ENCODE measurements at places on chromosomes 2 and 18.

GRCh38 chr2:74527741-74528140 lies 1.7 kb upstream of the DQX1 start:
- no peak for DNase-seq

DNA sequence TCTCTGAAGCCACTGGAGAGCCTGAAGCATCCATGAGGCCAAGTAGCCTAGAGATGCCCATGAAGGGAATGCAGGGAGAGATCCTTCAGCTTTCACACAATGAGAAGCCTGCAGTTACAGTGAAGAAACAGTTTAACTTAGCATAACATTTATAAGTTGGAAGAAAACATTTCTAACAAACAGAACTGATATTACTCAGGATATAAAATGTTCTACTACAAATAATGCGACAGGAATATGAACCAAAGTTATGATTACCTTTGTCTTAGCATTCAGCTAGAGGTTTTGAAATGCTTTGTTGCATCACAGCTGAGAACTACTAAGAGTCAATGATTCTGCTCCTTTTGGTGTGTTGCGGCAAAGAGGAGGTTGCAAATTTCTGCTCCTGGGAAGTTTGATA lies 6.9 kb upstream of the KYNU start:
- no peak for DNase-seq

- no peak for DNase-seq
These were observed 70.4 kb upstream of the KIDINS220 start for GRCh38 chr2:8907764-8908288.

DNA sequence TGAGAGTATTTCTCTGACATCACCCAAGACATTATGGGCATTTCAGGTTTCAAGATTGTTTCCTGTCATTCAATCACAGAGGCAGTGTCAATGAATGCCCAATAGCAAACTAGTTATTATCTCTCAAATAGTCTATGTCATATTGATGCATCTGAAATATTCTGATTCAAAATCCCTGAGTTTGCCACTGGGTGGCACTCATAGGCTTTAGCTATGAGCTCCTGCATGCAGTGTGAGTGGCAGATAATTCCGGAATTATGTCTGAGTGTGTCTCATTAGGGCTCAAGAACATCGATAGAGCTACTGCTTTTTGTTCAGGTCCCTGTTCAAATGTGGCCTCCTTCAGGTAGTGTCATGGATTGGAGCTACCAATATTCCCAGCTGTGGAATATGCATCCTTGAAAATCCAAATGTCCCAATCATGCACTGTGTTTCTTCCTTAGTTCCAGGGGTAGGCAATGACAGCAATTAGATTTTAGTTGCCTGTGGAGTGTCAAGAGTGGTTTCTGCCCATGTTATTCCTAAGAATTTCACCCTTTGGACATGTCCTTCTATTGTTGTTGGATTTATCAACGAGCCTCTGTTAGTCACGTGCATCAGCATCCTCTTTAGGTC lies 7.8 kb upstream of the OR6B3 start:
- DNase-seq: no peak

DNA sequence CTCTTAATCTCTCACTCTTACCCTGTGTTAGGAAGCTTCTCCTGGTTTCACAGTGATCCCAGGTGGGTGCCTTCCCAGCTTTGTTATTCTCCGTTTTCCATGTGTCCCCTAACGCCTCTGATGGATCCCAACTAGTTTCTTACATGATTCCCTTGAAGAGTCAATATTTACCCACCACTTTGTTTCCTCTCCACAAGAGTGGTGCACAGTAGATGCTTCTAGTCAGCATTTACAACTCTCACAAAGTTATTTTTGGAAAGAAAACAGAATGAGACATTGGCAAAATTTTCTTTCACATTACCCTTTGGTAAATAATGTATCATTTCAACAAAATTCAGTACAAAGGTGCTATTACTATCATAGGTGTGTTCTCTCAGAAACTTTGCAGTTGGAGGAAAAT lies 1611.1 kb upstream of the ZEB2 start:
- DNase-seq: no peak

DNA sequence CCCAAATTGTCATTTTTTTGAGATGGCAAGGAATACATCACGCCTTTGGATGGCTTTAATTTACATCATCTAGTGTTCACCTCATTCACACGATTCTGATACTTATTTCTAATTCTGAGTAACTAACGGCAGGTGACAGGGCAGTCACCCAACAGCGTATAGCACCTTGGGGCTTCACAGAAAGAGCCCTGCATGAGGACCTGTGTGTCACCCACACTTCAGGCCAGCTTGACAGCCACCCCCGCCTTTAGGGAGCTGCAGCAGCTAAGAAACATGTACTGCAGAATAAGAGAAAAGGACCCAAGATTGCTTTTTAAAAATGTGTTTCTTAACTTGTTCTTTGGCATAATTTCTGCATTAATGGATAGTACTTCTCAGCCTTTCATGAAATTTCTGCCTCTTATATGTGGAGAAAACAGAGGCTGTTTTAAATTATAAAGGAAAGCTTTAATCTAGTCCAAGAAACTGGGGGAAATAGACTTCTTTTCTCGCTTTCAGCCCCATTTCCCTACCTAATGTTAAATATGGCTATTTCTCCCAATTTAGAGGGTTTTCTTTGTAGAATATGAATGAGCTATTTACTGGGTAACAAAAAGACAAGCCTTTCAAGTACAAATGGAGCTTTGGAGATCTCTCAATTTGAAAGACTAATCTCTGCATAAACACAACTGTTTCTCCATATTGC lies 245.1 kb downstream of the LDLRAD4 start:
- no peak for DNase-seq

DNA sequence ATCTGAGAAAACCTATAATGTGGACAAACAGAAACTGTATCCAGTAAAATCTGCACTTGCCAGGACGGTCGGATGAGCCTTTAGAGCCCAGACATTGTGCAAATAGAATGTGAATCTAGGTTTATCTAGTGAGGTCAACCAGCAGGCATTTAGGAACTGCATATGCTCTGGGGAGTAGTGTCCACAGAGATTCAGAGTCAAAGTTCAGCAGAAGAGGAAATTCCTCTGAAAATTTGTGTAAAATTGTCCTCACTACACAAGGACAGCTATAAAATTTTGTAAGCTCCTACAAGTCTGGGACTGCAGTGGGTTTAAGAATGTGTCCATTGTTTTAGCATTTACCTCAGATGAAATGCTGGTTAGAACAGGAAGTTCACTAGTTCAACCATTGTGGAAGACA lies 9.8 kb upstream of the NDUFV2 start:
- DNase-seq: peak; percentile 47

- no peak for DNase-seq
These were observed 58.9 kb upstream of the STON1 start for GRCh38 chr2:48471048-48471474.

DNA sequence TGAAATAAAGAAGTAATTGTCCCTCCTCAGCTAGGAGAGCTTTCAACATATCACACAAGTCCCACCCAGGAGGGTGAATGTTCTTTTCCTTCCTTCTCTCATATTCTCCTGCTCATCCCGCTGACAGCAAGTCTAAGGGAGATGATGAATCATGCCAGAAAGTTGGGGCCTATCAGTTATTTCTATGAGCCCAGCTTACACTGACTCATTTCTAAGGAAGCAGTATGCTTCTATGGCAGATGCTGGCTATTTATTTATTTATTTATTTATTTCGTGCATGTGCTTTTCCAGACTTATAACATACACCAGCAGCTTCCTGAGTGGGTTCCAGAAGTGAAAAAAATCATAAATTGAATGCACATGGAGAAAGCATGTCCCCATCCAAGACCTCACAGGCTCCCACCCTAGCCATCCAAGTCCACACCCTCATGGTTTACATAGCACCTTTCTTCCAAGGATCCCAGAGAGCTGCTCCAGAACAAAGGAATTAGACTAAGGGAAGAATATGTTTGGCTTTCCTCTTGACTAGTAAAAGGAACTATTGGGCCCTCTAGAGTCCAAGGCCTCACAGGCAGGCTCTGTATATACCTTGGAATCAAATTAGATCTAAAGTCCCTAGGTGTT lies 1074.2 kb upstream of the ZEB2 start:
- DNase-seq: no peak

DNA sequence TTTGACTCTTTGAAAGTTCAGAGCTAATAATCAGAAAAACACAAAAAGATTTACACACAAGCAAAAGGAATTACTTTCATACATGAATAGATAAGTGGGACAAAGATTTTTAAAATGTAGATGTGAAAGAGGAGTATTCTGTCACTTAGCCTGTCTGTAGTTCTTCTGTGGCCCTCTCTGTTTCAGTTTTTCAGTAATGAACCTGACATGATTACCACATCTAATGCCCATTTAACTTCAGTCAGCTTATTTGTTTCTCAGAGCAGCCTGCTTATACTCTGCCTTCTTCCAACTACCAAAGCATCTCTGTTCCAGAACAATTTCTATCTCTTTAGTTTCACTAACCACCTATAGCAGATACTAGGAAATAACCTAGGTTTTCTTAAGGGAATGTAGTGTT lies 34.4 kb upstream of the ACADL start:
- DNase-seq: no peak

DNA sequence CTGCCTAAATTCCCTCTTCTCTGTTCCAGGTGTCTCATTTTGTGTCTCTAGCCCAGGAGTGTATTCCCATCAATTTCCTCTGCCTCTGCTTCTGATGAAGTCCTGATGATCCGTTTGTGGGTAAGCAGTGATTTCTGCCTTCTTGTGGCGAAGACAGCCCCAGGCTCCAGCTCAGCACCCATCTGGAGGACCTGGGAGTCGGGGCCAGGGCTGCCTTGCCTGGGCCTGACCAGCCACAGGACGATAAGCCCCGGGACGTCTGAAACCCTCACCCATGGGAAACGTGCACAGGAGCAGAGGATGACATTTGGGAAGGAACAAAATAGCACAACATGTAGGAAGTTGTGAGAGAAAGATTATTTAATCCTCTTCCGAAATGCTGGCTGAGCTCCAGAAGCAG lies 206.9 kb downstream of the FBXO15 start:
- no peak for DNase-seq

DNA sequence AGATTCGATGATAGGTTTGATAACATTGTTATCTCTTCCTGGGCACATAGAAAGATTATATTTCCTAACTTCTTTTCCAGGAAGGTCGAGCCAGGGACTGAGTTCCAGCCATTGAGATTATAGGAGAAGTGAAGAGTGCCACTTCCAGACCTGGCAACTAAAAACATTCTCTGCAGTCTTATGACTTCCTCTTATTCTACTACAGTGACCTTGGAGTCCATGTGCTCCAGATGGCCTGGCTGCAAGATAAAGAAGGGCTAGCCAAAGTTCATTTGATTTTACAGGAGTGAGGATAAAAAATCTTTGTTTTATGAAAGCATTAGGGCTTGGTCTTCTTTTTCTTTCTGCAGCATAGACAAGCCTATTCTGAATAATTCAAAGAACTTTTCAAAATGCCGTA lies 363.0 kb downstream of the FSIP2 start:
- DNase-seq: no peak

- no peak for DNase-seq
These were observed 9.0 kb upstream of the CDK15 start for GRCh38 chr2:201797175-201797840.

GRCh38 chr18:64380117-64380516 lies 231.2 kb upstream of the LINC00305 start:
- DNase-seq: no peak

DNA sequence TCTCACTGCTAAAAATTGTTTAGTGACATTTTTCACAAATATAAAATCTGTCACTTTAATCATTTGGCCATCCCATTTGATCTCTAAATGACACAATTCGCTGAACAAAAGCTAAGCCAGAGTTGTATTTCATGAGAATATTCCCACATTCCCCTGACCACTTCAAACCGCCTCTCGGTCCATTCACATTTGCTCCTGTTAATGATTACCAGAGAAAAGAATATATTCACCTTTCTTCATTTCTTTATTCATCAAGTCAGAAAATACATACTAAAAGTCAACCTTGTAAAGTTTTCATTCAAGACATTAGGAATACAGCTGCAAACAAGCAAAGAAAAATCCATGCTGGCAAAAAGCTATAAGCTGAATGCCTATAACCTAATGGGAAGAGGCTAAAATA lies 225.5 kb downstream of the DOK6 start:
- no peak for DNase-seq

DNA sequence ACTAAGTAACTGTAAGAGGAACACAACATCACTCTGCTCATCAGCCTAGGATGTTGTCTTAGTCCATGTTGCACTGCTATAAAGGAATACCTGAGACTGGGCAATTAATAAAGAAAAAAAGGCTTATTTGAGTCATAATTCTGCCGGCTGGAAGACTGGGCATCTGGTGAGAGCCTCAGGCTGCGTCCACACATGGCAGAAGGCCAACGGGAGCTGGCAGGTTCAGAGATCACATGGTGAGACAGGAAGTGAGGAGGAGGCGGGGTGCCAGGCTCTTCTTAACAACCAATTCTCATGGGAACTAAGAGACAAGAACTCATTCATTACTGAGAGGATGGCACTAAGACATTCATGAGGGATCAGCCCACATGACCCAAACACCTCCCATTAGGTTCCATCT lies 46.8 kb downstream of the EPG5 start:
- DNase-seq: no peak

- DNase-seq: peak; percentile 43
These were observed 92.4 kb upstream of the RMDN2 start for GRCh38 chr2:37832590-37833197.

GRCh38 chr18:26457611-26458353 lies 90.6 kb downstream of the KCTD1 start:
- no peak for DNase-seq

DNA sequence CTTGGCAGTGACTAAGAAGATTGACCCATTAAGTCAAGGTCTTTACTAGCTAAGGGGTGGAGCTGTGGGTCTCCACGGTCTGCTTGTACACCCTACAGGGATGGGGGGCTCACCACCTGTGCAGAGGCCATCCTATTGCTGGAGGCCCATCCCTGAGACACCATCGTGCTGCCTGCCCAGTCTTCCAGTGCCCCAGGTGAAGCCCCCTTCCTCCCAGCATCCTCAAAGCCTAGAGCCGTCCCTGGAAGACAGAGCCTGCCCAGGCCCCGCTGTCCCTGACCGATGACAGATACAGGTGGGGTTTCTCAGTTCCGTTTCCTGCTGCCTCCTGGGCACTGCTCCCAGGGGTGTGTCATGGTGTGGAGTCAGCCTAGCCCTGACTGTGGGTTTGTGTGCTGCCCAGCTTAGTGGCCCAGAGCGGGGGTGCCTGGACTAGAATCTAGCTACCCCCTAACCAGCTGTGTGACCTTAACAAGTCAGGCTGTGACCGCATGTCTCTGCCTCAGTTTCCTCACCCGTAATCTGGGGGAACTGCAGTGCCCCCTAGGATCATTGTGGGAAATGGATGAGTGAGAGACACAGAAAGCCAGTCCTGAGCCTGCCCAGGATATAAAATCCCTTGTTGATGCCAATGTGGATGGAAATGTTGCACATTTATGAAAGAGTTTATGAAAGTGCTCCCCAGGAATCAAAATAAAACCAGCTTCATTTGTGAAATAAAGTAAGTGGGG lies 2.0 kb downstream of the OTOS start:
- DNase-seq: no peak

- no peak for DNase-seq
These were observed 364.5 kb upstream of the RGPD4 start for GRCh38 chr2:107462181-107462580.

DNA sequence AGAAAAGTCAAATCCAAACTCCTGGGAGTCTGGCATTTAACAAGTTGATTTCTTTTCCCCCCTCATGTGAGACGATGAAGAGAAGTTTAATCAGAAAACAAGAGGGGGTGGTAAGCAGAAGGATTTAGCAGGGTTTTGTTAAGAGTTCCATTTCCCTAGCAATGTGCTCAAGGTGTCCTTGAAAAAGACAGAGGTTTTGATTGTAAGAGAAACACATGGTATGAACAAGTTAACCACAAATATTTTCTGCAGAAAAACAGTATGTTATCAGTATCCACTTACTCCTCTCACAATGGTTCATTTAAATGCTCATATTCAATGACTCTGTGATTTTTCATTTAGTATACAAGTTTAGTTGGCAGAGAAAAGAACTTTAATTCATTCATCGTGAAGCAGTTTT lies 26.8 kb downstream of the LAMA1 start:
- no peak for DNase-seq
